ENCODE measurements at places on chromosomes 6 and 20.

GRCh38 chr6:1022719-1023118 is 289.2 kb upstream of the FOXQ1 start:
- DNase-seq, result no peak

DNA sequence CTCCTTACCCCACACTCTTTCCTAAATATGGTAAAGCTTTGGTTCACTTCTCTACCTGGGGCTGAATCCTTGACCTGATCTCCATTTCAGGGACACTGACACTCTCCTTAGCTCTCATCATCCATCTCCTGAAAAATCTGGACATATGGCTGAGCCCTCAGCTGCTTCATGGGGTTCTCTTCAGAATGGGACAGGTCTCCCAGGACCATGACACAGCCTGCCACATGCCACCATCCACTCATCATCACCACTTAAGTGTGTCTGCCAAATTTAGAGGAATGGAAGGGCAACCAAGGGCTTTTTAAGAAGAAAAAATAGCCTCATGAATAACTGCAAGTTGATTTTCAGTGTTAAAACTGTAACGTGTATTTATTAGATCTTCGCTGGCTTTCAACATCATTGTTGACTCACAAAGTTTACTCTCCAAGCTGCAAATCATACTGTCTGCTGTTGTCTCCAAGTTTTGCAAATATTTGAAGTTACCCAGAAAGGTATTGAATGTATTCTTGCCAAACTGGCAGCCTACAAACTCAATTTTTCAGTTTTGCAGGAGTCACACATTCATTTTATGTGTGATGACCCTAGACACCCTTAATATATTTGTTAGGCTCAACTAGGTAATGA is 41.1 kb downstream of the HS3ST5 start:
- DNase-seq, result no peak

- DNase-seq, result no peak
Measured at GRCh38 chr6:73562558-73562957, 41.7 kb upstream of the EEF1A1 start.

- DNase-seq, result peak; percentile 75
Measured at GRCh38 chr6:150418827-150419594, 50.2 kb downstream of the IYD start.

GRCh38 chr6:134621858-134622257 is 303.9 kb upstream of the SGK1 start:
- DNase-seq, result no peak
